Stimulated activated CD4-positive, alpha-beta T cell treated with anti-CD3 and anti-CD28 coated beads, Interleukin-12 subunit alpha, Interleukin-12 subunit beta, amount 100 ng/mL, for 4 hours (primary cell): ENCODE measurements at places on chromosomes 5 and 9.

GRCh38 chr9:33139421-33140228 lies 27.5 kb downstream of the B4GALT1 start:
- DNase-seq, result no peak

- DNase-seq, result no peak
Observed at GRCh38 chr9:26243726-26244125, 565.5 kb upstream of the TUSC1 start.

- peak; percentile 7 for DNase-seq
Observed at GRCh38 chr5:76337953-76338451, 65.1 kb upstream of the IQGAP2 start.

DNA sequence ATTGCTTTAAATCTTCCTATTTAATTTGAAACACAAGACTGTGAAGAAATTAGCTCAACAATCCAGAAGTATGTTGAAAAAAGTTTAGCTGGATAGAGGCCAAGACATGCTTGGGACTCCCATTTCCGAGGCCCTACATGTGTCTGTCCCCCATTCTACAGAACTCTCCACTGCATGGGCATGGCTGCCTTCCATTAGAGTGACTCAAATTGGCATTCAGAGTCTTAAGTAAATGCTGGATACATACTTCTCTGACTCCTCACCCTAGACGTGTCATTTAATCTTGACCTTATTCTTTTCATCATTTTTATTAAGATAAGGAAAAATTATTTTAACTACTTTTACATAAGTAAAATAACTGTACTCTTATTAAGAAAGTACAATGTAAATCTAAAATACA lies 530.4 kb upstream of the CDH9 start:
- no peak for DNase-seq

- DNase-seq, result no peak
Observed at GRCh38 chr9:98335661-98336060, 80.2 kb upstream of the TBC1D2 start.

- no peak for DNase-seq
Observed at GRCh38 chr9:116479056-116479544, 208.0 kb upstream of the TRIM32 start.

- no peak for DNase-seq
Observed at GRCh38 chr5:150167908-150168307, 1.3 kb downstream of the CDX1 start.

DNA sequence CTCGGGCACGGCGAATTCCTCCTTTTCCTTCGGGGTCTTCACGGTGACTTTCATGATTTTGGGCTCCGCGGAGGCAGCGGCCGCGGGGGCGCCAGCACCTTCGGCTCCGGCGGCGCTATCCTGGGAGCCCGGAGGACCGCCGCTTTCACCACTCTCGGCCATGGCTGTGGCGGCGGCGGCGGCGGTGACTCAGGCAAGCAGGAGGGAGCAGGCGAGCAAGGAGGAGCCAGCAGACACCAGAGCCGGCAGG lies 315 bp downstream of the UBQLN1 start:
- DNase-seq, result peak; percentile 67

DNA sequence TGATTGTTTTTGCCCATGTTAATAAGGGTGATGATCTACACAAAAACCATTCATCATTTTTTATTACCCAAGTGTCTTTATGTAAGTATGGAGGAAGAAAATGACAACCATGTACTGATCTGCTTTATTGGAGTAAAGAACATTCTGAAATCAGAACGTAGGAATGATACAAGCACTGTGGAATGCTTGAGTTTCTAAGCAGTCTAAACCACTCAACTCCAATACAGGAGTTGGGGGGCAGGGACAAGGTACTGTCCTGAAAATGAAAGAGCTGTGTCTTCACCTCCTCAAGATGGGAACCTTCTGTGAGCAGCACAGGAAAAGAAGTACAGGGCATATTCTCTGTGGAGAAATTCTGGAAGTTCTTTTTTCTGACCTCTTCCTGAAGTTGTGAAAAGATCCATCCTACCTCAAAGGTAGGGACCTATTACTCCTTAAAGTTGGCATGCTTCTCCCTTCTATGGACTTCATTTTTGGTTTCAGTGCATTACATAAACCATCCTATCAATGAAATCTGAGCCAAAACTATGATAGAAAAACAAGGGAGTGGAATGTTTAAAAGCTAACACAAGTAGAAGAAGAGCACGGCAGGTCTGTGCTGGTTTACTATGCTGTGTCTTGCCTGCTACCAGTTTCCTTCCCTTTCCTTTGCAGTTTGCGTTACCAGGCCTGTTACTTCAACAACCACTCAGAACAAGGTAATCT lies 202.6 kb downstream of the SEMA5A start:
- DNase-seq, result no peak

- DNase-seq, result no peak
Observed at GRCh38 chr5:108620516-108620915, 127.2 kb upstream of the FER start.

DNA sequence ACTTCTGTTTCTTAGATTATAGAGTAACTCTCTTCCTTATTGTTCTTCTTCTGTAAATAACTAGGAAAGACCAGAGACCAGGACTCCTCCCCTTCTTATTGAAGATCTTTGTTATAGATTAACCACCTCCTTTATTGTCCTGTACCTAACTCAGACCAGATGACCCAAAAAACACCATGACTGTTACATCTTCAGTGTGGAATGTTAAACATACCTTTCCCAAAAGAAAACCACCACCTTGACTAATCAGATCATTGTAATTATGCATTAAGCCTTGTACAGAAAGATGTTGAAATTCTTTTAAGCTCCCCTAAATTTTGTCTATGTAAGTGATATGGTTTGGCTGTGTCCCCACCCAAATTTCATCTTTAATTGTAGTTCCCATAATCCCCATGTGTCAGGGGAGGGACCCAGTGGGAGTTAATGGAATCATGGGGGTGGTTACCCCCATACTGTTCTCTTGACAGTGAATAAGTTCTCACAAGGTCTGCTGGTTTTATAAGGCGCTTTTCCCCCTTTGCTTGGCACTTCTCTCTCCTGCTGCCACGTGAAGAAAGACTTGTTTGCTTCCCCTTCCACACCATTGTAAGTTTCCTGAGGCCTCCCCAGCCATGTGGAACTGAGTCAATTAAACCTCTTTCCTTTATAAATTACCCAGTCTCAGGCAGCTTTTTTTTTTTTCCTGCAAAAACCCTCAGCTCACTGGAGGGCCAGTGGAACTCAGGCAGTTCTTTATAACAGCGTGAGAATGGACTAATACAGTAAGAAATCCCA lies 26.3 kb downstream of the ARSB start:
- DNase-seq, result no peak

DNA sequence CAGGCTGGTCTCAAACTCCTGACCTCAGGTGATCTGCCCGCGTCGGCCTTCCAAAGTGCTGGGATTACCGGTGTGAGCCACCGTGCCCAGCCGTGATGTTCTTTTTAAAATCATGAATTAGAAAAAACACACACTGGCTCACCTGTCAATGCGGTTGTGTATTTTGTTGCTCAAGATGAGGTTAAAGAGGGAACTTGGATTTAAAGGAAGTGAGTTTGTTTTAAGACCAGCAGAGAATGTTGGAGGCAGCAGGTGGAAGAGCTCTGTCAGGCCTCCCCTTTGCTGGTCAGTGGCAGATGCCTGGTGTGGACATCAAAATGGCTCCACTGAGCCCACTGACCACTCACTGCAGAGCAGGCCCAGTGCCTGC lies 38.9 kb downstream of the WNK2 start:
- no peak for DNase-seq

DNA sequence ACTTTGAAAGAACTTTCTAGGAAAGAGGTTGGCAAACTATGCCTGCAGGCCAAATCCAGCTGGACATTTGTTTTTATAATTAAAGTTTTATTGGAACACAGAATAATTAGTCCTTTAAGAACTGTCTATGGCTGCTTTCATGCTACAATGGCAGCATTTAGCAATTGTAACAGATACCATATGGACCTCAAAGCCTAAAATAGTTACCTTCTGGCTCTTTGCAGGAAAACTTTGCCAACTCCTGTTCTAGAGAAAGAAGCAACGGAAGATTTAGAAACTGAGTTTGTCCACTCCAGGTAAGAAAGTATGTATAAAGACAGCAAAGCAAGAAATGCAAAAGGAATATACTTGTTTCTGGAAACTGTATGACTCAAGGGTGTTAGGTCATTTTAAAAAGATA lies 281.7 kb upstream of the TRPM3 start:
- no peak for DNase-seq

- no peak for DNase-seq
Observed at GRCh38 chr5:61702784-61703183, 370.7 kb downstream of the ZSWIM6 start.

DNA sequence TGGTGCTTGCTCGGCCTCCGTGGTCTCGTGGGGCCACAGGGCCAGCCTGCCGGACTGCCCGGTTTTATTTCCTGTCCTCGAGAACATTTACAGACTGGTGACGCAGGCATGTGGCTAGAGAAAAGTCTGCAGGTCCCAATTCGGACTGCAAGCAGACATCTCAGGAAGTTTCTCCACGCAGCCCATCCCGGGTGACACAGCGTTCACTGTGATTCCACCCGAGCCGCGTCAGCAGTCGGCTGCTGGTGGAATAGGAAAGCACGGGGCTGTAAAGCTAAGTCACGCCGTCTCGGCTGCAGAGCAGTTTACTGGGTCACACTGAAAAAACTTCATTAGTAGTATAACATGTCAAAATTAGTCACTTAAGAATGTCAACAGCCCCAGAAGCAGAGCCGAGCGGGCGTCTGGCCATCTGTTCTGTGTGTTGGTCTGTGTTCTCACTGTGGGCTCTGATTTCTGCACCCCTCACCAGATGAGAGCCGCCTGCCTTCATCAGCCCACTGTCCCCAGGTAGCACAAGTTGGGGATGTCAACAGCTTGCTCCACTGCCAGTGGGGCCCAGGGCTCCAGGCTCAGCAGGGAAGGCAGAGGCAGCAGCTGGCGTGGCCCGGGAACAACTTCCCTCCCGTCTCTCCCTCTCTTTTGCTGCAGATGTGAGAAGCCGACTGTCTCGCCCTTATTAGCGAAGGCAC lies 363.7 kb downstream of the IRX2 start:
- no peak for DNase-seq

GRCh38 chr9:109816490-109816889 lies 36.5 kb downstream of the PALM2AKAP2 start:
- no peak for DNase-seq

- no peak for DNase-seq
Observed at GRCh38 chr9:113677057-113677456, 199.1 kb upstream of the ZNF618 start.

GRCh38 chr5:95857185-95857945 lies 34.8 kb upstream of the GLRX start:
- DNase-seq, result no peak
